Calu3 (cell line): ENCODE measurements at places on chromosomes 11 and 22. TPM values are rescaled to one million over a fixed set of nuclear protein-coding genes. Genes with fewer than 3 reads are reported as not detected.

The OR51S1 gene
- total RNA-seq: not detected in 2 replicates

The DCDC1 gene
- 0.68 TPM in 1 of 2 replicates, not detected in the other for total RNA-seq

The HBG1 gene
- total RNA-seq: not detected in 2 replicates

The SLN gene
- not detected in 2 replicates for total RNA-seq

The GP1BB gene
- not detected in 2 replicates for total RNA-seq

The FOLR3 gene
- total RNA-seq: not detected in 2 replicates

The IL17REL gene
- not detected in 2 replicates for total RNA-seq

The NEAT1 gene
- total RNA-seq: 605 and 821 TPM in 2 replicates

The POLR2F gene
- 105 and 111 TPM in 2 replicates for total RNA-seq

The PRDX5 gene
- 165 TPM in 2 replicates for total RNA-seq

The PRAME gene
- total RNA-seq: 2.6 and 5.1 TPM in 2 replicates

The PLEKHA7 gene
- total RNA-seq: 138 and 167 TPM in 2 replicates

The ZDHHC24 gene
- total RNA-seq: 15.1 and 17.3 TPM in 2 replicates

The HBG2 gene
- not detected in 2 replicates for total RNA-seq

DNA sequence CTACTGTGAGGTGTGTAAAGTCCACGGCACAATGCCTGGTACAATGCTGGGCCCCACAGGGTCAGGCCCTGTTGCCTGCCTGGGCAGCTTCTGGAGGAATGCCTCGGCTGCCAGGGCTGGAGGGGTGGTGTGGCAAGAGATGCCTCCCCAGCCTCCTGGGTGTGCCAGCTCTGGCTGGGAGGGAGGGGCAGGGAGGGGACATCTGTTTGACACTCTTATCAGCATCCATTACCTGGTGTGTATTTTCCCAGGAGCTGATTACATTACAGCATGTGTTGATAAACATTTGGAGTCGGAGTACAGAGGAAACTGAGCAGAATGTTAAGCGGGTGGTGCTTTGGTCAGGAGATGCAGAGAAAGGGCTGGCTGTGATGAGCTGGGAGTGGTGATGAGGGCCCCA lies 11.0 kb upstream of the NECTIN1 start:
- no peak for DNase-seq

GRCh38 chr11:14318581-14318981 lies 40.4 kb downstream of the RRAS2 start:
- no peak for DNase-seq

GRCh38 chr11:6646918-6647679 lies 8.5 kb downstream of the DCHS1 start:
- DNase-seq: no peak

GRCh38 chr11:92130421-92130831 lies 94.2 kb upstream of the FAT3 start:
- no peak for DNase-seq

DNA sequence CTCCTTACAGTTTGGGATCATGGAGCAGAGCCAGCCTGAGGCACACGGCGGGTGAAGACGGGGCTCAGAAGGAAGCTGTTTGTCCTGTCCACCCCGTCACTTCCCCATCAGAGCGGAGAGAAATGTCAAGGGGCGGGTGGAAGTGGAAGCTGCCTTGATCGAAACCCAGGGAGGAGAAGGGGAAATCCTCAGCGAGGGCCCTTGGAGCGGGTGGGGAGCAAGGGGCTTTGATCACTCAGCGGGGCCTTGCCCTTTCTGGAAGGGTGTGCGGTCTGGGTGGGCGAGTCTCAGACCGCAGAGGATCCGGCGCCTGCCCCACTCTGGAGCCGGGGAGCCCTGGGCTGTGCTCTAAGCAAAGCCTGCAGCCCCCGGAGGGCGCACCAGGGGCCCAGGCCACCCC lies 320.4 kb downstream of the NTM start:
- DNase-seq: no peak

DNA sequence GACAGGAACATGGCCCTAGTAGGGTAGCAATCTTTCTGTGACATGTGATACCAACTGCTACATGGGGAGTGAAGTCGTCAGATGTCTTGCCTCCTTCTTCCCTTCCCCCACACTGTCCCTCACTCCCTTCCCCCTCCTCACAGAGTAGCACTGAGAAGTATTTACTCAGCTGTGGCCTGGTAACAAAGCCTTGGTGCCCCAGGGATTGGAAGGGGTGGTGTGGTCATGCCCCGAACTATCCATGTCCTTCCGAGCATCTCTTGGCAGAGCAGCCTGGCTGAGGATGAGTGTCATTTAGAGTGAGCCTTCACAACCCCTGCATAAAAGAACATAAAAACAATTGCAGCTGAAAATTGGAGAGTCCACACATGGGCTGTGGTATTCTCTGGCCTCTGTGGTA lies 46.1 kb downstream of the ARFGAP2 start:
- DNase-seq: no peak

GRCh38 chr11:74839446-74839845 lies 90.8 kb downstream of the RNF169 start:
- no peak for DNase-seq

GRCh38 chr11:61587951-61588727 lies 7.3 kb upstream of the SYT7 start:
- DNase-seq: peak; percentile 82

DNA sequence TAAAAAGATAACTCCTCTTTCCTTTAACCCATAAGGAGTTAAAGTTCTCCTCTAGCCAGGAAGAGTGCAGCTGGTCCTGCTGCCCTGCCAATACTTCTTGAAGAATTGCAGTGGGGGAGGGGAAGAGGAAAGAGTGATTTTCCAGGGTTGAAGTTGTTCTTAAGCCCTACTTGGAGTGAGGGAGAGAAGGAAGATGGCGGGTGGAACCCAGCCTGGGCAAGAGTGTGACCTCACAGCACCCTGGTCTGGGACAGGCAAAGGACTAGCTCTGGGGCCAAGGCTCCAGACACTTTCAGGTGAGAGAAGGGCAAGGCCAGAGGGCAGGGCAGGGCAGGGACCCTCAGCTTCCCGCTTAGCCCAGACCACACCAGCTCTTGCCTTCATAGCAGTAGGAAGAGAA lies 6.6 kb downstream of the TNKS1BP1 start:
- no peak for DNase-seq

- no peak for DNase-seq
Observed at GRCh38 chr11:121478895-121479697, 26.3 kb upstream of the SORL1-AS1 start.

GRCh38 chr11:82858556-82859091 lies 41.6 kb downstream of the PRCP start:
- DNase-seq: peak; percentile 30

DNA sequence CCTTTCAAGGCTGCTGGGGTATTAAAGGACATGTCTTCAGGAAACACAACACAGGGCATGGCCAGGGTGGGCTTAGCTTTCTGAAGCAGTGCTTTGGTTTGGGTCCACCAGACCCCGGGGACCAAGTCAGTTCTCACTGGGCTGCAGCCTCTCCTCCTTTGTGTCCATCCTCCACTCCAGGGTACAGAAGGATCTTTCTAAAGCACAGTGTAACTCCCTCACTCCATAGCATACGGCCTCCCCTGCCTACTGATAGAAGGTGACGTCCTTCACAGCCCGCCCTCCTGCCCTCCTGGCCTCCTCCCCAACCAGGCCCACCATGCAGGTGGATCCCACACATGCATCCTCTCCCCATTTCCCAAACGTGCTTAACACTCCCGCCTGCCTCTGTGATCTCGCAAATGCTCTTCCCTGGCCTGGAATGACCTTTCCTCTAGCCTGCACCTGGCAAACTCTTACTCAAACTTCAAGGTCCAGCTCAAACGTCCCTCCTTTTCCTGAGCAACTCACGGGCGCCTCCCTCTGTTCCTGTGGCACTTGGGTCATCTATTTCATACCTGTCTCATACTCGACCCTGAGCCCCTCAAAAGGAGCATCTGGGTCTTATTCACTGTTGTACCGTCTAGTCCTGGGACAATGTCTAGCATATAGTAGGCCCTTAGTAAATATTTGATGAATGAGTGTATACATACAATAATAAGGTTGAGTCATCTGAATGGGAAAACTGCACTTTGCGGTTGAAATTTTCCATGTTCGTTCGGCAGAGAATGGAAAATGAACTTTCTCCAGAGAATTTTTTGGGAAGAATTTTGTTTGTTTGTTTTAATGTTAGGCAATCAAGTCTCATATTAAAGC lies 187.7 kb downstream of the EFCAB6 start:
- DNase-seq: no peak

- DNase-seq: no peak
Observed at GRCh38 chr22:17434856-17435255, 65.6 kb downstream of the CECR2 start.

DNA sequence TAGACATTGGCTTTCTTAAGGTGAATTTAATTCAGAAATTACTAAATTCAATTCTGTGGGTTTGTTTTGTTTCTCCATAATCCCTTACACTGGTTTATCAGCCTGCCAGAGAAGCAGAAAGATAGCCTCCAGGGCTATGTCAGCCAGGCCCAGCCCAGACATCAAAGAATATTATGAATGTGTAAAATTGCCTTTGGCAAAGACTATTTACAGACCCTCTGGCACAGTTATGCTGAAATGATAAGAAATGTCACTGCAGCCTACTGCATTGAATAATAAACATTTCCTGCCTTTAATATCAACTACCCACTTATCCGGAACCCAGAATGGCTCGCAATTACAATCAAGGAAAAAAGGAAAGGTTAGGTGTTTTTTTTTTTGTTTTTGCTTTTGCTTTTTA lies 562.5 kb upstream of the LRRC4C start:
- DNase-seq: no peak

GRCh38 chr11:105609832-105610781 lies at the start of gene GRIA4:
Gene GRIA4 (plus strand): TSS chr11:105610073. CDS start chr11:105610998, 925 bp downstream.
- DNase-seq: no peak

- no peak for DNase-seq
Observed at GRCh38 chr11:48006301-48006992, 26.1 kb downstream of the PTPRJ start.

DNA sequence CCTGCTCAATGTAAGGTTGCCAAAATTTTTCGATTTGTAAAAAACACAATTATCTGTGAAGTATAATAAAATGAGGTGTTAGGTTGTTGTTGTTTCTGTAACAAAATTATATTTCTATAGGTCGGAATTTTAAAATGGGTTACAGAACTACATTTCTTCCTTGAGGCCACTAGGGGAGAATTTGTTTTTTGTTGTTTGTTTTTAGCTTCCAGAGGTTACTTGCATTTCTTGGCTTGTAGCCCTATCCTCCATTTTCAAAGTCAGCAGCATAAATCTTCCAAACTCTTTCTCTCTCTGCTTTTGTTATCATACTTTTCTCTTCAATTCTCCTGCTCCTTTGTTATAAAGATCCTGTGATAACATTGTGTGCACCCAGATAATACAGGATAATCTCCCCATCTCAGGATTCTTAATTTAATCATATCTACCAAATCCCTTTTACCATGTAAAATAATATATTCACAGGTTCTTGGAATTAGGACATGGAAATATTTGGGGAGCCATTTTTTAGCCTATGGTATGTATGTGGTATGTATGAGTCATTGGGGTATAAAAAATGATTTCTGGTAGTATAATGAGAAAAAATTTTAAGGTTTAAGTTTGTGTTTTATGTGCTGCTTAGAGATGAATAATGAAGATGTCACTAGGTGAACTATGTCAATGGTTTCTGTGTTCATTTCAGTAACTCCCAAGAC lies 9.4 kb upstream of the PATL1 start:
- DNase-seq: no peak

- DNase-seq: no peak
Observed at GRCh38 chr11:27310707-27311106, 52.3 kb downstream of the CCDC34 start.

- peak; percentile 71 for DNase-seq
Observed at GRCh38 chr11:827146-827896, 398 bp upstream of the CRACR2B start.

- DNase-seq: no peak
Observed at GRCh38 chr11:1498262-1498661, 11.7 kb upstream of the MOB2 start.

GRCh38 chr11:8256271-8257002 lies 7.2 kb downstream of the LMO1 start:
- no peak for DNase-seq

GRCh38 chr22:39907605-39908097 lies 6.8 kb downstream of the GRAP2 start:
- no peak for DNase-seq

DNA sequence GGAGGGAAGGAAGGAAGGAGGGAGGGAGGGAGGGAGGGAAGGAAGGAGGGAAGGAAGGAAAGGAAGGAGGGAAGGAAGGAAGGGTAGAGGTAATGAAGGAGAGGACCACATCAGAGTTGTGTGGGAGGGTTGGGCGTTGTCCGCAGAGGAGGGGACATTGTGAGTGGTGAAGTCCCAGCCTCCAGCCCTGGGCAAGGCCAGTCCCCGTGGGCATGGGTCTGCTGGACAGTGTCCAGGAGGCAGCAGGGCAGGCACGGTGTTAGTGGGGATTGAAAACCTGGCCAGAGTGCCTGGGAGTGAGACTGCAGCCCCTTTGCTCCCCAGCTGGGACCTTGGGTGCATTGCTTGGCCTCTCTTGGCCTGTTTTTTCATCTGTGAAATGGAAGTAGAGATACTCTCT lies 1462.3 kb downstream of the BRD1 start:
- DNase-seq: no peak

DNA sequence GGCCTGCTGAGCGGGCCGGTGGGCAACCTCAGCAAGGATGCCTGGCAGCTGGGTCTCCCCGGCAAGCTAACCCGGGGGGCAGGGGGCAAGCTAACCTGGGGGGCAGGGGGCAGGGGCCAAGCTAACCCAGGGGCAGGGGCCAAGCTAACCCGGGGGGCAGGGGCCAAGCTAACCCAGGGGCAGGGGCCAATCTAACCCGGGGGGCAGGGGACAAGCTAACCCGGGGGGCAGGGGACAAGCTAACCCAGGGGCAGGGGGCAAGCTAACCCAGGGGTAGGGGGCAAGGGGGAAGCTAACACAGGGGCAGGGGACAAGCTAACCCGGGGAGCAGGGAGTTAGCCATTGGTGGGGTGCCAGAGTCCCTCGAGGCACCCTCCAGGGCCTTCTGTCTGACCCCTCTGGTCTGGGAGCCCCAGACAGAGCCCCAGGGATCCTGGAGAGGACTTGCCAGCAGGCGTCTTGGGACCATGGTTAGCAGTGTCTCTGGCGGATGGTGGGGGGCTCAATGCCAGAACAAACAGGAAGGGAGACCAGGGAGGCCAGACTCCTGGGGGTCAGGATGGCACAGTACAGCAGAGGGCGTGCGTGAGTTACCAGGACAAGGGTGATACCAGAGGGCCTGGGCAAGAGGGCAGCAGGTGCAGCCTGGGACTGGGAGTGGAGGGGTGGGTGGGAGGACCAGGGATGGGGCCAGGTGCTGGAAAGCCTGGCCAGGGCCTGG lies 16.1 kb downstream of the IGF2 start:
- no peak for DNase-seq

GRCh38 chr11:18229501-18229900 lies 7.1 kb downstream of the SAA4 start:
- DNase-seq: no peak

DNA sequence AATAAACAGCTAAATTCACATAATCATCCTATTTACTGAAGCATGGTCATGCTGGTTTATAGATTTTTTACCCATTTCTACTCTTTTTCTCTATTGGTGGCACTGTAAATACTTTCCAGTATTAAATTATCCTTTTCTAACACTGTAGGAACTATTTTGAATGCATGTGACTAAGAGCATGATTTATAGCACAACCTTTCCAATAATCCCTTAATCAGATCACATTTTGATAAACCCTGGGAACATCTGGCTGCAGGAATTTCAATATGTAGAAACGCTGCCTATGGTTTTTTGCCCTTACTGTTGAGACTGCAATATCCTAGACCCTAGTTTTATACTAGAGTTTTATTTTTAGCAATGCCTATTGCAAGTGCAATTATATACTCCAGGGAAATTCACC lies 10.7 kb downstream of the RAG1 start:
- DNase-seq: no peak
